ENCODE measurements at places on chromosomes 3 and 15.

- DNase-seq, result peak; percentile 87
These were observed 3.9 kb upstream of the CHSY1 start for GRCh38 chr15:101255615-101256241.

- DNase-seq, result peak; percentile 34
These were observed 372.8 kb upstream of the TBL1XR1 start for GRCh38 chr3:177569875-177570657.

GRCh38 chr3:6860954-6861624, at the start of gene GRM7:
GRM7 (plus strand) TSS chr3:6861115.
- no peak for DNase-seq

DNA sequence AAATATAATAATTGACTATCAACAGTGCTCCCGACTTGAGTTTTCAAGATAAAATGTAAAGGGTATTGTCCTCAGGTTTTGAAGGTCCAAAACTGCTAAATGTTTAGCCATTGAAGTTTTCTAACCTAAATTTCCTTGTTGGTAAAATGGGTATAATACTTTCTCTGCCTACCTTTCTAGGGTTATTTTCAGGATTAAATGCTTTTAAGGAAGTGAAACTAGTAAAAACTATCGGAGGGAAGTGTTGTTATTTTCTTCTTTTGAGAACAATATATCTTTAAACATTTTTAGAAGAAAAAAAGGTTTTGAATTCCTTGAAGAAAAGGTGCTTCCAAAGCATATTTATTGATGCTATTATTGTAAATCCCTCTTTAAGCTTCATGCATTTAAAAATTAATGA, 67.3 kb downstream of the FILIP1L start:
- no peak for DNase-seq

DNA sequence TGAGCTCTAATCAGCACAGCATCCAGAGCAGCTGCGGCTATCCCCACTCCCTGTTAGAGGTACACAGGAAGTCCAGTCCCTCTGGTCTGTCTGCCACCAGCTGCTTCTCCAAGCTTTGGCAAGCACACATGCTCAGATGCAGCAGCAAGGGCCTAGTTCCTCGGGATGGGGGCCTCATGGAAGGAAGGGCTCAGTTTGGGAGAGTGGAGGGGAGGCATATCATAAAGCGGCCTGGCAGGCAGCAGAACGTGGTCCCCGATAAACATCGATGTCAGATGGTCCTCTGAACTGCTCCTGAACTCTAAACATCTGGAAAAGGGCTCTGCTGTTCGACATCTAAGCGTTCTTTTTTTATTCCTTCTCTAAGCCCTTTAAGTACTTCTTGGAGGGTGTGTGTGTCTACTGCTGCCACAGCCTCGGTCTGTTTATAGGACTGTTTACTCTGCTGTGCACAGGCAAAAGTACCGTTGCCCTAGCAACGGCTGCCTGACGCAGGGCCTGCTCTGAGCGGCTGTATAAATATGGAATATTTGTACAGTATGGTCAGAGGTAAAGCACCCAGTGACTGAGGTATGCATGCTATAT, 74.6 kb downstream of the PRICKLE2 start:
- peak; percentile 97 for DNase-seq

DNA sequence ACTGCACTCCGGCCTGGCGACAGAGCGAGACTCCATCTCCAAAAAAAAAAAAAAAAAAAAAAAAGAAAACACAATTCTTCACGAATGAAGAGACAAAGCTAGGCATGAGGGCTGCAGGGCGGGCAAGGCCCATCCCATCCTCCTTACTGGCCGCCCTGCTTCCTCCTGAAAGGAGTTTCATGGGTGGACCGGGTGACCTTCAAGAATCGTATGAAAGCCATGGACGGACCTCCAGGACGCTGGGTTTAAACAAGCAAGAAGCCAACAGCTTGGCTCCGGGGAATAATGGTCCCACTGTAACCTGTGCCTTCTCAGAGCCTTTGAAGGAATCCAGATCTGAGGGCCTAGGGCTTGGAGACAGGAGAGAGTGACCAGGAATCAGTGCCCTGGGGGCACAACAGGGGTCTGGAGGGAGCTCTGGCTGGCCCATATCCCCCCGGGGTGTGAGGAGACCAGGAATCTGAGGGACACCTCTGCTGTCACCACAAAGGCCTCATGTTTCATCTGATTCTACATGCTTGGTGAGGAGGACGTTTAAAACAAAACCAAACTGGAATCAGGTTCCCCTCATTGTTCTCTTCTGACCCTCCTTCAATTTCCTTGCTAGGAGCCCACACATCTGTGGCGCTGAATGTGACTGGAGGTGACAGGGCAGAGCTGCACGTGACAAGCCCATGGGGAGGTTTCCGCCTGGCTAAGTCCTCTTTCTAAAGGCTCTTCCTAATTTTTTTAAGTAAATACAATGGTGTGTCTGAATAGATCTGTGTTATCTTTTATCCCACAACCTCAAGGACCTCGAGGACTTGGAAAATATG, 46.1 kb downstream of the WHAMM start:
- no peak for DNase-seq

DNA sequence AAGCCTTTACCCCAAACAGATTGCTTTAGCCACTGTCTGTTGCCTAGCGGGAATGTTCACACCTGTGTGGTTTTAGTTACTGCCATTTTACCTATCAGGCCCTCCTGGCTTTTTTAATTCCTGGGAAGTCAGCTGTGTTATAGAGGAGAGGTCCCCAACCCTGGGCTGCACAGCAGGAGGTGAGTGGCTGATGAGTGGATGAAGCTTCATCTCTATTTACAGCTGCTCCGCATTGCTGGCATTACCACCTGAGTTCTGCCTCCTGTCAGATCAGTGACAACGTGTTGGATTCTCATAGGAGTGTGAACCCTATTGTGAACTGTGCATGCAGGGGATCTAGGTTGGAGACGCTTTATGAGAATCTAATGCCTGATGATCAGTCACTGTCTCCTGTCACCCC, 127.0 kb downstream of the MBNL1 start:
- no peak for DNase-seq
